Stimulated activated CD8-positive, alpha-beta memory T cell treated with anti-CD3 and anti-CD28 coated beads, Interleukin-7, amount 100 ng/mL, for 1 hour (primary cell): ENCODE measurements at places on chromosomes 13 and 19.
A peak's percentile ranks its signal among the peaks of the same experiment; 100 is the strongest.

DNA sequence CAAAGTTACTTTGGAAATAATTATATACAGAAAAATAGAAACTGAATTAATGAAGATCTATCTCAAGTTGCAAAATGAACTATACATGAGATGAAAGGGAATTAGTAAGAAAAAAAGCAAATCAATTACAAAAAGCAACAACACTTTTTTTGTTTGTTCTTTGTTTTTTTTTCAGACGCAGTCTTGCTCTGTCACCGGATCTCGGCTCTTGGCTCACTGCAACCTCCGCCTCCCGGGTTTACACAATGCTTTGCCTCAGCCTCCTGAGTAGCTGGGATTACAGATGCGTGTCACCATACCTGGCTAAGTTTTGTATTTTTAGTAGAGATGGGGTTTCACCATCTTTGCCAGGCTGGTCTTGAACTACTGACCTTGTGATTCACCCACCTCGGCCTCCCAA is 2.2 kb downstream of the ZNF415 start:
- DNase-seq, result no peak

DNA sequence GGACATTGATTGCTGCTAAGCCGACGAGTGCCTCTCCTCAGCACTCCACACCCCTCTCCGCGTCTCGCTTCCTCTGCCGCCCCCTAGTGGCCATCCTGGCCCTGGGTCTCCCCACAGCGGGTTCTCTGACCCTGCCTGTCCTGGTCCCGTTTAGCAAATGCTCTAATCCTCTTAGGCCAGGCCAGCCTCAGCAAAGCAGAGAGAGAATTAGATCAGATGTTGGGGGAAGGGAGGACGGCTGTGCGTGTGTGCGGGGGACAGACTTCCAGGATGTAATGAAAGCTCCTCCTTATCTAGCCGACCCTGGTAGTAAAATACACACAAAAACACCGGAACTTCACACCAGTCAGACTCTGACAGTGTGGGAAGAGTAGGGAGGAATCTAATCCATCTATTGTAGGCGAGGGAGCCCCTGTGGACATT is 4.5 kb downstream of the TPRX2 start:
- DNase-seq, result peak; percentile 63

GRCh38 chr19:5340637-5341447 is at the start of gene PTPRS:
Gene PTPRS (minus strand): TSS chr19:5340812. CDS start chr19:5286140, 54,672 bp downstream.
- DNase-seq, result peak; percentile 34

DNA sequence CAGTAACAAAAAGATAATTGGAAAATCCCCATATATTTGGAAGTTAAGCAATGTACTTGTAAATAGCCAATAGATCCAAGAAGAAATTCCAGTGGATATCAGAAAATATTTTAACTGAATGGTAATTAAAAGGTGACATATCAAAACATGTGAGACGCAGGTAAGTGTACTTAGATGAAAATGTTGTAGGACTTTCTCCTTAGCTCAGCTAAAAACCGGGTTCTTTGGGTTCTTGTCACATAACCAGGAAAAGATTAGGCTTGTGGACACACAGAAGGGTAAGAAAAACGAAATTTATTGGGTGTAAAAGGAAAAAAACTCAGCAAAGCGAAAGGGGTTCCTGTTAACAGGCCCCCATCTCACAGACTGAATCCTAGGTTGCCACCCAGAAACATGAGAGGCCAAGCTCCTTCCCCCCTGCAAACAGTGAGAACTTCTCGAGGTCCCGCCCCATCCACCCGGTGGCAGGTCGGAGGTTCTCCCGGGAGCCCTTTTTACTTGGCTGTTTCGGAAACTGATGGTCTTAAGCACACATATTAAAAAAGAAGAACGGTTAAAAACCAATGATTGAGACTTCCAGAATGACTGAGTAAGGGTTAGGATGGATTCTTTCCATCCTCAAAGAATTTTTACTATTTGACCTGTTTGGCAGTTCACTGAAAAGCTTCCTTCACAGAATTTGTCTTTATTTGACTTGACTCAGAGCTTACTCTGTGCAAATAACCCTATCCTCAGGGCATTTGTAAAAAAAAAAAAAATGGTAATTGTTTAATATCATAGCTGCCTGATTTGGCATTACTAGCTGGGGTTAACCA is 3.1 kb upstream of the CCDC70 start:
- DNase-seq, result no peak

DNA sequence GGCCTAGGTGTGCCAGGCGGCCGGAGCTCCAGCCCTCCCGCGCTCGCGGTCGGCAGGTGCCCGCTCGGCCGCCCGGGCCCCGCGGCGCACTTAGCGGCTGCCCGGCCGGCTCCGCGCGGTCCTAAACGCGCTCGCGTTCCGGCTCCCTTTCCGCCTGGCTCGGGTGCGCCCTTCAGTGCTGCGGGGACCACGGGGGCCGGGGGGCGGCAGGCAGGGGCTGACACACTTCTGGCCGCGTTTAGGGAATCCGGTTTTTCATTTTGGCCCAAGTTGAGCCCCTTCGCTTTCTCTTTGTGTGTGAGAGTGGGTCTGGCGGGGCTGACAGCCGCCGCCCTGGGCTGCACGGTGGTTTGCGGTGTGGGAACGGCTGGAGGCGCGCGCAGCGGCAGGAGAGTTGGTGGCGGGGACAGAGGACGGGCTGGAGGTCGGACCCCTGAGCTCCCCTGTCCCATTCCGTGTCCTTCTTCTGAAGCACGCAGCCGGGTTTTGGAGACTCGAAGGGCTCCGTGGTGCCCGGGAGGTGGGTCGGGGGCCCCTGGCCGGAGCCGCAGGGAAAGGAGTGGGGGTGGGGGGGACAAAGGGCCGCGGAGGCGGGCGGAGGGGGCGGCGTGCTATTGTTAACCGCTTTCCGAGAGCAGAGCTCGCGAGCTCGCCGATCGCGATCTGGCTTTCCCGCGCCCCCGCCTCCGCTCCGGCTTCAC is 3.1 kb downstream of the FGF9 start:
- no peak for DNase-seq

GRCh38 chr19:10852941-10853340 is 4.7 kb downstream of the C19orf38 start:
- no peak for DNase-seq

DNA sequence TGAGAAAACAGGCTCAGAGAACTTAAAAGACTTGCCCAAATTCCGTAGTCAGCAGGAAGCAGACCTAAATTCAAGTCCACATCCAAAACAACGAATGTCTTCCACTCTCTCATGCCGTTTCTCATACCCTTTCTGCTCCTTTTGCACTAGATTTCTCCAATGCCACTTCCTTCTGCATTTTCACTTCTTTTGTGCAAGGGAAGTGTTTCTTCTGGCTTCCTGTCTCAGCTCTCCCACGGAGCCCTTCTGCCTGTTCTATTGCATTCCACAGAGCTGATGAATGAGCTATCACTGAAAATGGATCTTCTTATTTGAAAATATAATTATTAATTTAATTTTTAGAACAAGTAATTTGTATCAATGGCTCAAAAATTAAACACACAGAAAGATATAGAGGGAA is 56.1 kb upstream of the STK24 start:
- no peak for DNase-seq

DNA sequence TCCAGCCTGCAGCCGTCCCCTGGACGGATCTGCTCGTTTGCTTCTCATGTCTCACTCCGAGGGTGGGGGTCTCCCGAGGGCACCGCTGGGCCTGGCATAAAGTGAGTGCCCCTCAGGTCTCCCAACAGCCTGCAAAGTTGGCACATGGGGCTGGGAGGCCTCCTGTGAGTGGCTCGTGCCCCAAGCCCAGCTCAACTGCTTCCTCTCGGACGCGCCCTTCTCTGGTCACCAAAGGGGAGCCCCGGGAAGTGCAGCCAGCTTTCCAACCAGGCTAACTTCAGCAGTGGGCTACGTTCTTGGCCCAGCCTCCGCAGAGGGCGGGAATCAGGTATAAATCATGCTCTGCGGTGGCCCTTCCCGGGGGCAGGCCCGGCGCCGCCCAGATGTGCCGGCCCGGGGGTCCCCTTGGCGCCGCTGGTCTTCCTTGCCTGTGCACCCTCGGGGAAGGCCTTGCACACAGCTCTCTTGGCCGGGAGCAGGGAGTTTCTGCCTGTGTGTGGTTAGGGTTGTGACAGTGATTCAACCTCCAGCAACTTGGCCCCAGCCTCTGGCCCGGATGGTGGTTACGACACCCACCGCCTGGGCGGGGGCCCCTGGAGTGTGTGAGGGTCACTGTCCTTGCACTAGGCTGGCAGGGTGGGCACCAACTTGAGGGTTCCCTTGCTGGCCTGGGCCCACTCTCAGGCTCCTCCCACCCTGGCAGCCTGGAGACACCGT is 20.7 kb downstream of the CEBPG start:
- DNase-seq, result no peak

DNA sequence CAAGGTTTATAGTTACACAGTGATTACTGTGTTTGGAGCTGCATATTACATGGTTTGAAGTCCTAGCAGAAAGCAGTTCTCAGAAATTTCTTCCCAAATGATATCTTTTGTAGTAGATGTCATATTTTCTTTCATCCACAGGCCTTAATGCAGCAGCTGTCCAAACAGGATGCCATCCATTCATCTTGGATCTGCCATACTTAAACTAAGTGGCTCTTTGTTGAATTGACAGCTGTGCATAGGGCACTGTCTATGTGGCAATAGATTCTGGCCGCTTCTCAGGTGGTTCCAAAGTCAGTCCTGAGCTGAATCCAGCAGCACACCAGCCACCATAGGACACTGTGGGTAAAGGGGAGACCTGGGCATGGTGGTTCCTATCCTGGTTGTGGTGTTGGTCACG is 41.6 kb upstream of the SPRY2 start:
- no peak for DNase-seq

DNA sequence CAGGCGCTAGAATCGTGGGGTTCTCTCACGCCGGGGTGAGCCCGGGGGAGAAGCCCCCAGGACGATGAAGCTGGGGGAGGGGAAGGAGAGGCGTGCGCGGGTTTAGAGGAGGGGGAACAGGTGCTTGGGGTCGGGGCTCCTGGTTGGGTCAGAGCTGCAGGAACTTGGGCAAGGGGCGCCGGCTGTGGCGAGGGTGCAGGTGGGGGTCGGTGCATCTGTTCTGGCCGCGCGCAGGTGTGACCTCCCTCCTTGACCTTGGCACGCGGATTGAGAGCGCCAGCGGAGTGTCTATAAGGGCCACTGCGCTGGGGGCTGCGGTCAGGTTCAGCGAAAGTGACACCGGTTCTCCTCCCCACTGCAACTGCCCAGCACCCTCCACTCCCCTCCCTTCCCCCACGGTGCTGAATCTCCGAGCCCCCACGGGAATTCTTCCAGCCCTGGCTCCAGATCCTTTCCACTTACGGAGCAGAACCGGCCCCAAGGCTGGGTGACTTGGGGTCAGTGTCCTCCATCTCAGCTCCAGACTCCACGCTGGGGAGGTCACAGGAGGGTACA is 618 bp downstream of the TMEM38A start:
- no peak for DNase-seq

DNA sequence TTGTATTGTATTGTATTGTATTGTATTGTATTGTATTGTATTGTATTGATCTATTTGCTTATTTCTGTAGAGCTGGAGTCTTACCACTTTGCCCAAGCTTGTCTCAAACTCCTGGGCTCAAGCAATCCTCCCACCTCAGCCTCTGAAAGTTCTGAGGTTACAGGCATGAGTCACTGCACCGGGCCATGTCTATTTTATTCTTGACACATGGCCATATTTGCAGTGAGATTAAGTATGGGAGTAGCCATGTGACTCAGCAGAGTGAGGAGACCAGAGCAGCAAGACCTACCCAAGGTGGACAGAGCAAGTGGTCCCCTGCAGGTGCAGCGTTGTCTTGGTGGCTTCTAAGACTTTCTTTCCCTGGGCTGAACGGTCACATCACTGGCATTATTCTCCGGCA is 49.1 kb upstream of the UBAC2 start:
- DNase-seq, result no peak

GRCh38 chr19:844546-844971 is 3.8 kb downstream of the PRTN3 start:
- DNase-seq, result no peak

GRCh38 chr13:112898621-112899280 is 70.3 kb upstream of the MCF2L start:
- DNase-seq, result no peak

DNA sequence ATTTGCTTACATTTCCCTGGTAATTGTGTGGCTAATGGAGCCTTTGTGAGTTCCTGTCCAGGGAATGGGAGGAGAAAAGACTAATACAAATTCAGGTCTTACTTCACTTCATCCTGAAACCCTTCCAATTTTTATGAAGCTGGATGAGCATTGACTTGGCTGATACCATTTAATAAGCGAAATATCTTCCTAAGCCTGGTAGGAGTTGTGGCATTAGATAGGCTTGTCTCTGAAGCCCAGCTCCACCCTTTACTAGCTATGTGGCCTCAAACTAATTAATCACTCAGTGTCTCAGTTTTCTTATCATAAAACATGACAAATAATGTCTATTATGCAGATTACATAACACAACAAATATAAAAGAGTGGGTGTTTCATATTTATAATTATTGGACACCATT is 106.3 kb downstream of the FGF9 start:
- no peak for DNase-seq

GRCh38 chr19:47470447-47471195 is 1.1 kb downstream of the SLC8A2 start:
- no peak for DNase-seq

DNA sequence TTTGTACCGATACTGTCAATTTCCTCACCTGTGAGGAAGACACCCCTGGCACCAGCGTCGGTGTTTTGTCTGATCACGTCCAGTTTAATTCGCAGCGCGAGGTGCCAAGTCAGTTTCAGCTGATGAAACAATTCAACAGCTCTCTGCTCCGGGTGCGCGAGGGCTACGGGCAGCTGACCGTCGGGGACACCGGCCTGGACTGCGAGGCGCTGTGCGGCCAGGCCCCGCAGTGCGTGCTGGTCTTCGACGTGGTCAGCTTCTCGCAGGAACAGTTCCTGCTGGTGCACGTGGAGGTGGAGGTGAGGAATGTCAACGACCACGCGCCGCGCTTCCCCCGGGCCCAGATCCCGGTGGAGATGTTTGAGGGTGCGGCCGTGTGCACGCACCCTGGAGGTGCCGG is 171.5 kb downstream of the OLFM4 start:
- no peak for DNase-seq

GRCh38 chr13:112140366-112140765 is 73.4 kb downstream of the SOX1 start:
- no peak for DNase-seq

GRCh38 chr13:19345916-19346422 is 164.3 kb upstream of the TUBA3C start:
- DNase-seq, result no peak

- DNase-seq, result no peak
Observed at GRCh38 chr19:50492303-50493052, 15.8 kb upstream of the GARIN5A start.

DNA sequence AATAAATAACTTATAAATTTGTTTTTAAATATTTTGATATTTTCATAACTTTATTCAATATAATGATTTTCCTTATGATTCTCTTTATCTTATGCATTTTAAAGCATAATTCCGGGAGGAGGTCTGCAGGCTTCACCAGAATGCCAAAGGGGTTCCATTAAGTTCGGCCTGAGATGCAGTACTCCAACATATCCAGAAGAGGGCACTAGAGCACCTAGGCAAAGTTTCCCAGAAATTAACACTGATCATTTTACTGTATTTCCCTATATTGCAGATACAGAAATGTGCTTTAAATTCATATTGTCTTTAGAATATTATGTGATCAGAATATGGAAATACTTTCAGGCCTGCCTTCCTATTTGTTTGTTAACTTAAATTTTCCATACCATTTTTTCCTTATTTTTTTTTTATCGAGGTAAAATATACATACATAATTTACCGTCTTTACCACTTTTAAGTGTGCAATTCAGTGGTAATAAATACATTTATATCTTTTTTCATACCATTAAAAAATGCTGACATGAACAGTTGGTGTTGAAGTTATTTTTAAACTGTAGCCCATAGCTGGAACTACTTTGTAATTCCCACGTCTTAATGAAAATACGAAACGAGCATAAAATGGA is 58.9 kb upstream of the TM9SF2 start:
- DNase-seq, result no peak
